Stimulated activated CD4-positive, alpha-beta T cell treated with anti-CD3 and anti-CD28 coated beads, Interleukin-15, amount 100 ng/mL, for 1 hour (primary cell): ENCODE measurements at places on chromosomes 12 and 14.

GRCh38 chr12:93130366-93131054 is 201.4 kb upstream of the EEA1 start:
- DNase-seq, result no peak

DNA sequence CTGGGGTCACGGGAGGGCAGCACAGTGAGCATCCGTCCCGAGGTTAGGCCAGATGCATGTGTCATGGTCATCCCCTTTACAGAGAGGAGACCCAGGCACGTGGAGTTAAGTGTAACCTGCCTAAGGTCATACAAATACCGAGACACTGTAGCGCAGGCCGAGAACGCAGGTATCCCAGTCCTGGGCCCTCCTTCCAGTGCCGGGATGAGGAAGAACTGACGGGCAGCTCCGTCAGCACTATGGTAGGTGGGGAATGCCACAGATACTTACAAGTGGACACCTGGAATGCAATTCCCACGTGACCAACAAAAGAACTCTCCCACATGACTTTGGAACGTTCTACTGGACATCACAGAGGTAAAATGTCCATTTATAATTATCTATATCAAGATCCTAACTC is 8.7 kb upstream of the TMEM229B start:
- DNase-seq, result no peak

- DNase-seq, result no peak
Observed at GRCh38 chr12:27123642-27124041, 41.3 kb upstream of the C12orf71 start.

DNA sequence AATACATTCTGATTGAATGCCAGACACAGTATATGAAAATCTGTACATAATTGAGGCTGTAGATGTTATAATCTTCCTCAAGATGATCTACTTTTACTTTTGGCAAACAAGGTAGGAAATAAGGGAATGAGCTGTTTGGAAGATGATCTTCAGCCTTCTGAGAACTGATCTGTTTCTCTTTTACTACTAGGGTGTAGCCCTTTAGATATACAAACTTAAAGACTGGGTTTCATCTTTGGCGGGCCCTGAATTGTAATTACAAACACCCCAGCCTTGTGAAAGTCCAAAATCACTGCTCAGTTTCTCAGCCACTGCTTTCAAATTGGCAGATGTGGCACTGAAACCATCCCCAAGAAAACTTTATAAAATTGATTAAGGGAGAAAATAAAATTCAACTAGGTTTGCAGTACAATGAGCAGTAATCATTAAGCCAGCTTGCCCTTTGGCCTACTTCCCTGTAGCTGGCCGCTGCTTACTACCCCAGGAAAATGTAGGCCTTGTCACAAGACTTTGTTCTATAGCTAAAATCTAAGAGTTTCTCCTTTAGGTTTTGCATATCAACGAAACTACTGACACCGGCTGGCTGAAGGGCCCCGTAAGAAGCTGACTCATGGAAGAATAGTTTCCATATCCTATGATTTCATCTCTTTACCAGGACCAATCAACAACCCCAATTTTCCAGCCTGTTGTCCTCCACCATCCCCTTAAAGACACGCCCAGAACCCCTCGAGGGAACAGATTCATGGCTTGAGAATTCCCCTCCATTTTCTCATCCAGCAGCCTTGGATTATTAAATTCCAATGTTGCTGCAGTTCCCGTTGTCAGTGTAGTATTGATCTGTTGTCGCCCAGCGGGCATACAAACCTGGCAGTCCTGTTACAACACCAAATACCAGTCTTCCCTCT is 210.8 kb downstream of the PCNX1 start:
- no peak for DNase-seq

DNA sequence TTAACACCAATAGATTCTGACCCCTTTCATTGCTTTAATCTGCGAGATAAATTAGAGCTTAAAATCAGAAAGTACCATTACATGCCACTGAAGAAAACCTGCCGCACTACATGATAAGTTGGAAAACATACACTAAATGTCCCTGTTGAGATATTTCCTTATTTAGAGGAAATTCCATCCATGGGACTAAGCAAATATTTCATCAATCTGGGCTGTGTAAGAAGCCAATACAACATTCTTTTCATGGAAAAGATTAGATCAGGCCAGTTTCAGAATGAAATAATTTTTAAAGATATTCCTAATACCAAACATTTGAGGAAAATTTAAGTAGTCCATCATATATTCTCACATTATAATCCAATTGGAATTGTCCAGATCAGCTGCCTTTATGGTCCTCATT is 112.8 kb downstream of the LLPH start:
- no peak for DNase-seq
